KBM-7 (cell line): ENCODE measurements at places on chromosomes 12 and 14.

DNA sequence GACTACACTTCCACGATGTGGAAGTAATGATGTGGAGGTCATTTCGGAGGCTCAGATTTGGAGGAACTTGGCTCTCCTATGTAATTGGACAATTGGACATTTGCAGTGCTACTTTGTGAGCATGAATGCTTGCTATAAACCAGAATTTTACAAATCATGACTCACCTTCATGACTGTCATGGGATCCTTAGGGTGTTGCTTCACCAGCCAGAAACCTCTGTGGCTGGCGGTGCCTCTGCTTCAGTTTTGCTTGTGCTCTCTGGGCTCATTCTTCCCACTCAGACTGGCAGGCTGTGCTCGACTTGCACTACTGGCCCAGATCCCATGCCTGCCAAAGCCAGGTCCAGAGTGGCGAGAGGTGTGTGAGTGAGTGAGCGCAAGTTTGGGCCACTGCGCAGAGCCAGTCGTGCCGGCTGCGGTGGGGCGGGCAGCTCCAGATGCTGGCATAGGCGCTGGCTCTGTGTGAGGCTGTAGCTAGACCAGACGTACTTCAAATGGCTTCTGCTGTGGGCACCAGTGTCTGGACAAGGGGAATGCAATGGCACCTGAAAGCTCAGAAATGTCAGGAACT lies 387.8 kb downstream of the AEBP2 start:
- no peak for DNase-seq

- DNase-seq, result no peak
Measured at GRCh38 chr14:100423317-100424010, 100.3 kb downstream of the SLC25A47 start.

- peak; percentile 50 for DNase-seq
Measured at GRCh38 chr14:50362764-50363713, 33.6 kb downstream of the CDKL1 start.

DNA sequence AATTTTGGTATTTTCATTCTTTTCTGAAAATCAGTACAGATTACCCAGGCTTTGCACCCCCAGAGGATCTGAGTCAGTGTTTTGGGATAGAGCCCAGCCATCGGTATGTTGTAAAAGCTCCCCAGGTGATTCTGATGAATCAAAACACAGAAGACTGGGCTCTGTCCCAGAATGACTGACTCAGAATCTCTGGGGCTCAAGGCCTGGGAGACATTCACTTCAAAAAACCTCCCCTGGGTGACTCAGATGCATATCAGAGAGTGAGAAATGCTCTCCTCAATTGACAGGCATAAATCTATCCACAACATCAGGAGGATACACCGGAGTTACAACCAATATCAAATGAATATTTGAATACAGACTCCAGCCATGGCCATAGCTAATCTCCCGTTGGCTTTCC lies 32.6 kb downstream of the SLC35F4 start:
- DNase-seq, result no peak

DNA sequence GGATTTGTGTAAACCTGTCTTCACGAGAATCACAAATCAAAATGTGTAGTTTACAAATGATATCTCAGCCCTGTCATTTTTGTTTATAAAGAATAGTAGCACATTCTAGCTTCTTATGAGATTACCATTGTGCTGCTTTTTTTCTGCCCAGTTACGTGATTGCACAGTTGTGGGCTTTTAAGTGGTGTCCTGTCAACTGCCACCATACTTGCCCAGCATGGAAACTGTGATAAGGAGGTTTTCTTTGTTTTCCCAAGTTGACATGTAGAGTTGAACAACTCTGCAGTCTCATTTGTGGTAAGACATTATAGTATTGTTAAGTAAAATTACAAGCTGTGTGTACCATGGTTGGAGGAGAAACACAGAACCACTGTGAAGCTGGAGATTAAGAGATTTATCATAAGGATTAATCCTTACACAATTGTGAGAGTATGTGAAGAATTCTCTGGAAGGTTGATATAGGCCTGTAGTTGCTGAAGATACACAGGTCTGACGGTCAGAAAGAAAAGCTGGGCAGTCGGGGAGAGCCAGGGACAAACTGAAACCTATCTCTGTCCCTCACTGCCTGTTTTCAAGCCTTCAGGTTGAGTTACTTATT lies 12.2 kb downstream of the CHURC1 start:
- DNase-seq, result no peak

- DNase-seq, result peak; percentile 30
Measured at GRCh38 chr14:95993768-95994592, 45.2 kb upstream of the C14orf132 start.

DNA sequence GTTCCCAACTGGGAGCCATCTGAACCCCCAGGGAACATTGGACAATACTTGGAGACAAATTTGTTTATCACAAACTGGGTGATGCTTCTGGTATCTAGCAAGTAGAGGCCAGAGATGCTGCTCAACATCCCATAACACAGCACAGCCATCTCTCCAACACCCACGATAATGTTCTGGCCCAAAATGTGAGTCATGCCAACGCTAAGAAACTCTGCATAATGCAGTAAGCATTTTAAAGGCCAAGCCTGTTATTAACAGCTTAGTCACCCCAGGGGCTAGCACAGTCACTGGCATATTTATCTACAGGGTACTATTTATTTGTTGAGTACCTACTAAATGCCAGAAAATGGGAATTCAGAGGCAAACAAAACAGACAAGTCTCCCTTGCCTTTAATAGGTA lies 873.1 kb upstream of the TMEM132C start:
- DNase-seq, result no peak

GRCh38 chr14:60064491-60065072 lies 27.1 kb upstream of the PCNX4 start:
- peak; percentile 35 for DNase-seq

DNA sequence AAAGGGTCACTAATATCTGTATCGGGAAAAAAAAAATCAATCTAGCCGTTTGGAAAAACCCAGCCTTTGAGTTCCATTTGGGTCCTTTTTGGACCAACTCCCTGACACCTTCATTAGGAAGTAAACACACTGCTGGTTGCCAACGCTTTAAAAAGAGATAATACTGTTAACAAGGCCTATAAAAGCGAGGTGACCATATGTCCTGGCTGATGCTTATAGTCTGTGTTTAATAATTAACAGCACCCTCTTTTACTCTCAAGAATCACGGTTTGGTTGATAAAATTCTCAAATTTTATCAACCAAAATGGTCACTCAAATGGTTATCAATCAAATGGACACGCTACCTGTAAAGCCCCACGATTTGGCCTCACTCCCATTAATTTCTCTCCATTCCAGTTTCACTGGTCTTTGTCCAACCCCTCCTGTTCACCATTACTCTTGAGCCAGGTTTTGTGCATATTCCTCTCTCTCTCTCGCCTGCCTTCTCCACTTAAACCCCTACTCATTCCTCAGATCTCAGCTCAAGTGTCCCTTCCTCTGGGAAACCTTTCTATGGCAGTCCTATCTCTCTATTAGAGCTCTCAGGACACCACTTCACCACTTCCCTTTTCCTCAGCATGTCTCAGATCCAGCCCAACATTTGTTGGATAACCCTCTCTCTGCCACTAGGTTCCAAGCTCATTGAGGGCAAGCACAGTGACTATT lies 9.5 kb downstream of the BTG1 start:
- DNase-seq, result no peak

DNA sequence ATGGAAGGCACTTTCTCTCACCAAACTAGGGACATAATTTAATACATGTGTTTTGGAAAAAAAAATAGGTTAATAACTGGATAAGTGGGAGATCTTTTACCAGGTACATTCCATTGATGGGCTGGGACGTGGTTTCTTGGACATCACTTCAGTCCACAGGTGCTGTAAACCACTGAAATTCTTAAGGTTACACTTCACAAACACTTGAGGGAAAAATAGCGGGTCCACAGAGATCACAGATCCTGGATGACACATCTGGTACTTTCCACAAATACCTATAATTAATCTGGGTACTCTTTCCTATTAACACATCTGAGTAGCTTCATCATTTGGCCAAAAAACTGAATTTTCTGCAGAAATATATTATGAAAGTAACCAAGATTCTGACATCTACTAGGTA lies 85.0 kb downstream of the POLR3B start:
- no peak for DNase-seq

GRCh38 chr12:66036317-66036716 lies 94.2 kb downstream of the LLPH start:
- DNase-seq, result no peak

GRCh38 chr12:180445-180844 lies 33.5 kb downstream of the SLC6A12 start:
- peak; percentile 86 for DNase-seq

DNA sequence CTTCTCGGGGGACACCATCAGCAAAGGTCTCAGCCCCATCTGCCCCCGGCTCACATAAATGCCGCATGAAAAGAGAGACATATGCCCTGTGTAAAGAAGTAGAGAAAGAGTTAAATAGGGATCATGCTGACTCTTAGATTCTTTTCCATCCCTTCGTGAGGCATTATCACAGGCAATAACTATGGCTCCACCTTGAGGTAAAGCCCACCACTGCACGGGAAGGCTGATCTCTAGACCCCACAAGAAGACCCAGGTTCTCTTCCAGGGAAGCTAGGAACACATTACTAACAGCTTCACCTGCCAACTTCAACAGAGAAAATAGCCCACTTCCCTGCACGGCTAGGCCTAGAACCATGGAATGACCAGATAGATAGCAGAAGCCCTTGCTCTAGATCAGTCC lies 14.1 kb upstream of the NOP2 start:
- peak; percentile 26 for DNase-seq

- DNase-seq, result no peak
Measured at GRCh38 chr12:54213079-54213478, 24.3 kb upstream of the SMUG1 start.

DNA sequence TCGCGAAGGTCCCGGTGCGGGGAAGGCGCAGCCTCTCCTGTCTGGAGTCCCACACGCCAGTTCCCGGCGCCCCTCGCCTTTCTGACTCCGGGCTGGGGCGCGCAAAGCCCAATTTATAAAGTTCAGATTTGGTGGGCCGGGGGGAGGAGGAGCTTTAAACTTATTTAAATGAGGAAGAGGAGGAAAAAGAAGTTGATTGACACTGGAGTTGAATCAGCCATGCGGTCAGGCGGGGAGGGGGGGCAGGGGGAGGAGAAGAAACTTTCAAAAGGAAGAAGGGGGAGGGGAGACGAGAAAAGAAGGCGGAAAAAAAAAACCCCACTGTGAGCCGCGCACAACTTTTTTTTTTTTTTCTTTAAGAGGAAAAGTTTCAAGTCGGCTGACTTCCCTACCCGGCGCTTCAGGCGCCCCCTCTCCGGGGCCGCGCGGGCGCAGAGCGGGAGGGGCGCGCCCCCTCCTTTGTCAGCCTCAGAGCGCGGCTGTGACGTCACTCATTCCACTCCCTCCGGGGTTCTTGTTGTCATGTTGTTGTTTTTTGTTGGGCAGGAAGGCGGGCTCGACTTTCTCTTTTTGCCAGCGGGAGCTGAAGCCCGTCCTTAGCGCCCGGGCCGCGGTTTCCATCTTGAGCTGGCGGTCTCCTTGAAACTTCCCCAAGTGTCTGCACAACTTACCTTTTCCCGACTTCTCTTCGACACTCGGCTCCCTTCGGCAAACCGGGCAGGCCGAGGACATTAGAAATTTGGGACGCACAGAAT lies at the start of gene ZFP36L1:
TSS of gene ZFP36L1 (minus strand) at position 89 of the 755 bp plus-strand sequence. CDS start 129 bp downstream, outside the sequence.
- DNase-seq, result peak; percentile 97

GRCh38 chr12:60415351-60415750 lies 819.5 kb downstream of the SLC16A7 start:
- DNase-seq, result no peak

- DNase-seq, result no peak
Measured at GRCh38 chr12:40223646-40224045, 1.2 kb upstream of the LRRK2 start.

- DNase-seq, result peak; percentile 52
Measured at GRCh38 chr12:96501133-96501761, 11.9 kb downstream of the CFAP54 start.

GRCh38 chr12:3931776-3932175 lies 58.6 kb upstream of the PARP11 start:
- no peak for DNase-seq

DNA sequence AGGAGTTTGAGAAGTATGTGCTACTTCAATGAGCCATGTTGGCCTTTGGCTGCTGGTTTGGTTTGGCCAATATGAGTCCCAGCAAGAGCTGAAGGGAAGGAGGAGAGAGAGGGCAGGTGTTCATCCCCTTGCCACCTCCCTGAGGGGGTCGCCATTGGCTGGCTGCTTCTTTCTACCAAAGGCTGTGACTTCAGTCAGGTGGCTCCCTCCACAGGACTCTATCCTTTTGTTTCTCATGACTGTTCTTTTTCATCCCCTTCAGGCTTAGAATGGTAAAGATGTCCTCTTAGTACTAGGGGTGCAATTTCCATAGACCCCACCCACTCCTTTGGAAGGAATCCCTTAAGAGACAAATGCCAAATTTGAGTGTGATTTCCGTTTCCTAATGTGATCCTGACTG lies 31.2 kb upstream of the OTOGL start:
- DNase-seq, result peak; percentile 9

DNA sequence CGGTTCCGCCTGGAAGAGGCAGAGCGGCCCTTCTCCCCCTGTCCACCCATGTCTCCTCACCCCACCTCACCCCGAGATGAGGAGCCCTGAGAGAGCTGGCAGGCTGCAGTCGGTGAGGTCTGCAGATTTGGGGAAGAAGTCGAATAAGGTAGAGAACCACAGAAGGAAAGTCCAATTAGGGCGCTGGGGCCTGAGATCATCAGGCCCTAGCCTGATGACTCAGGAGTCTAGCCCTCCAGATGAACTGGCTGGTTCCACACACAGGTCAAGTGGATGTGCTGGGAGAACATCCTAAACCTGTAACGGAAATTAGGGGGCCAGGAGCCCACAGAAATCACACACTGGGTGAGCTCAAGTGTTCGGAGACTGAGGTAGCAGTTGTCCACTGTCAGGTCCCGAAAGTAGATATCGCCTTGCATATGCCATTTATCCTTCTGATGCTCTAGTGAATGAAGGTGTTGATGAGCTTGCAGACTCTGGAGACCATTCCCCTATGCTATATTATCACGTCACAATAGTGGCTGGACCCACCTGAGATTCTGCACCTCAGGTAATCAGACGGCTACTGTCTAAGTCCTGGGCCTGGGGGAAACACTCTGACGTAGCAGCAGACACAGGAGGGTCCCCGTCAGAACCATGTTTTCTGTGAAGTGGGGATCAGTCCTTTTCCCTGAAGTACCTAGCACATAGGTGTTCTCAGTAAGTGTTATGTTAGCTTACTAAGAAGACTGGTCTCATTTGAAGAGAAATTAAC lies 886 bp upstream of the METTL17 start:
- peak; percentile 28 for DNase-seq

- DNase-seq, result no peak
Measured at GRCh38 chr12:132474237-132474741, 15.7 kb upstream of the FBRSL1 start.

GRCh38 chr14:48628870-48629269 lies 953.5 kb upstream of the MDGA2 start:
- DNase-seq, result no peak
